ENCODE measurements at places on chromosomes 3 and 15.

- no peaks in the 10 kb centered on the region for H3K27me3 ChIP-seq
- peaks cover 27% of the 10 kb centered on the region for H3K4me1 ChIP-seq
- DNase-seq = no peak
- H3K4me3 ChIP-seq = no peak overlapping the region
- no peaks in the 10 kb centered on the region for H3K36me3 ChIP-seq
Observed at GRCh38 chr3:127074900-127075360, 92.0 kb downstream of the PLXNA1 start.

DNA sequence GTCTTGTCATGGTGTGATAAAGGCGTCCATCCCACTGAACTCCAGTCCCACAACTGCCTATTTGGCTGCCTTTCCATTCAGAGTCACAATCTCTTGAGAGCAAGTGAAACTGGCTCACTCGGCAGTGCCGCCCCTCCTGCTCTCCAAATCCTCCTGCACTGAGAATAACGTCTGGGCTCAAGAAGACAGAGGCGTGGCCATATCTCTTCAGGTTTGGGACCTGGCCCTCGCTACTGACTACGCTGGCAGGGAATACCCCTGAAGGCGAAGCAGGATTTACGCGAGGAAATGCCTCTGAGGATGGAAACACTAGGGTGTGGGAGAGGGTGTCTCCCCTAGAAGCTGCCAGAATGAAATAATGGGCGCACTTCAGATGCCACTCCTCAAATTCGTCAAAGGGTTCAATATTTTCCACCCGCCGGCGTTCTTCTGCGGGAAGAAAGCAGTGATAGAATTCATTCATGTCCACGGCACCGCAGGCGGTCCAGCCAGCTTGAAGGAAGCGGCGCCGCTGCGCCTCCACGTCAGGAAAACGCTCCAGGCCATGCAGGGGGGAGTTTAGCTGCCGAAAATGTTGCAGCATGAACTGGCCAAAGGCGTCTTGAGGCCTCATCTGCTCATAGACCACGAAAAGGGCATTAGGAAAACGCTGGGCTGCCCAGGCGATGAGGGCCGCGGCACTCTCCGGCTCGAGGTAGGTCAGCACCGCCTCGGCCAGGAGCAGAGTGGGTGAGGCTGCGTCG lies 985 bp downstream of the LCMT2 start:
- no peaks in the 10 kb centered on the region for H3K27me3 ChIP-seq
- peaks cover 22% of the 10 kb centered on the region for H3K4me1 ChIP-seq
- DNase-seq = no peak
- peak overlapping the region; percentile 92 for H3K27ac ChIP-seq
- H3K4me3 ChIP-seq = peak overlapping the region; percentile 60

GRCh38 chr15:59306520-59307164 lies 66.0 kb downstream of the MYO1E start:
- H3K27me3 ChIP-seq = no peaks in the 10 kb centered on the region
- H3K4me3 ChIP-seq = no peak overlapping the region
- H3K4me1 ChIP-seq = peaks cover 22% of the 10 kb centered on the region
- H3K36me3 ChIP-seq = no peaks in the 10 kb centered on the region
- H3K27ac ChIP-seq = no peak overlapping the region

- no peak overlapping the region for H3K4me3 ChIP-seq
- no peaks in the 10 kb centered on the region for H3K36me3 ChIP-seq
- DNase-seq = no peak
- H3K27ac ChIP-seq = no peak overlapping the region
- H3K4me1 ChIP-seq = peaks cover 9% of the 10 kb centered on the region
- no peaks in the 10 kb centered on the region for H3K27me3 ChIP-seq
Observed at GRCh38 chr3:194537732-194538247, 51.0 kb upstream of the ATP13A3 start.

DNA sequence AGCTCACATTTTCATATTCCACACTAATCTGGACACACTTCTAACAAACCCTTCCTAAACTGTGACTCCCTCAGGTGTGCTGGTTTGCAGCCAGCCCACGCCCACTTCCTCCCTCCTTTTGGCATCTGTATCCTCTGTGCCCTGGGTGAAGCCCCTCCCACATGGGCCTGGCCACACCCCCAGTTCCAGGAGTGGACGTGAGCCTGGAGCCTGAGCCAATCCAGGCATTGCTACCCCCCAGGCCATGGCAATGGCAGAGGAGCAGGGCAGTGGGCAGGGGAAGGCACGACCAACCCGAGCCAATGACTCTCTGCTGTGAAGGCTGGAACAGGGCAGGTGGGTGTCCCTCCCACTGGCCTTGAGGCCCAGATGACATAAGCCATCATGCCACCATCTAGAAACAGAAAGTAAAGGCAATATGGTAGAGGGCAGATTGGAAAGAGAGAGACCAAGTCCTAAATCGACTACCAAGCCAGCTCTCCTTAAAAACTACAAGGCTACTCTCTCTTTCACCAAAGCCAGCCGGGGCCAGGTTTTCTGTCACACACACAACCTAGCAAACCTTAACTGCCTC lies 18.6 kb downstream of the FAM174B start:
- H3K4me1 ChIP-seq = peaks cover 24% of the 10 kb centered on the region
- H3K4me3 ChIP-seq = no peak overlapping the region
- no peaks in the 10 kb centered on the region for H3K27me3 ChIP-seq
- DNase-seq = no peak
- H3K36me3 ChIP-seq = no peaks in the 10 kb centered on the region

DNA sequence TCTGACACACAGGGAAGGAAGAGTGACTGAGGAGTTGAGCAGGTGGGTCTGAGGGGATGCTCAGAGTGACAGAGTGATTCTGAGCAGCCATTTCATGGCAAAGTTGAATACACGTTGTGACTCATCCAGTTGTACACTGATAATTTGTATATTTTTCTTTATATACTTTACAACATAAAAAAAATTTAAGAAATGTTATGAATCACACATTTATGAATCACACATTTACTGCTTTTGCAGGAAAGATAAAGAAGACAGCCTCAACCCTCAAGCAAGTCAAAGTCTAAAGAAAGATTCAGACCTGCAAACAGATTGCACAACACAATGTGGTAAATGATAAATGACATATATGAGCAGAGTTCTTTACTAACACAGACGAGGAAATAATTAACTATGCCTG lies 21.0 kb upstream of the CHMP2B start:
- H3K4me1 ChIP-seq = no peaks in the 10 kb centered on the region
- H3K27ac ChIP-seq = no peak overlapping the region
- no peak overlapping the region for H3K4me3 ChIP-seq
- H3K27me3 ChIP-seq = no peaks in the 10 kb centered on the region
- H3K36me3 ChIP-seq = no peaks in the 10 kb centered on the region

GRCh38 chr15:55277715-55278114 lies 11.9 kb downstream of the RAB27A start:
- peaks cover 31% of the 10 kb centered on the region for H3K4me1 ChIP-seq
- H3K27ac ChIP-seq = peak overlapping the region; percentile 5
- H3K4me3 ChIP-seq = no peak overlapping the region
- no peaks in the 10 kb centered on the region for H3K27me3 ChIP-seq
- no peaks in the 10 kb centered on the region for H3K36me3 ChIP-seq

DNA sequence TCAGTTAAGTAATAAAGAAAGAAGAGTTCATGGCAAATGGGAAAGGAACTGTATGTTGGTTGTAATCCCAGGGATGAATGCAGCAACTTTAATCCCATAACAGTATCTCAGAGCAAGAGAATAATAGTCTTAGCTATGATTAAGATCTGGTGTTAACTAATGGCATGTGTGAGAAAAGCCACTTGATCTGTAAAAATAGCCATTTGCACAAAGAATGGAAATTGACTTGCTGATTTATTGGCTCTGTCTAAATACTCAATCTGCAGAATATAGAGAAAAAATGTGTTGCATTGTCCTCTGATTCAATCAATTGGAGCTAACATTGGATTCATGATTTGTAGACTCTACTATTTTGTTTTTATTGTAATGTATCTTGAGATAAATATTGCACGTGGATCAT lies 987.0 kb downstream of the NSUN3 start:
- no peaks in the 10 kb centered on the region for H3K36me3 ChIP-seq
- DNase-seq = no peak
- H3K4me1 ChIP-seq = no peaks in the 10 kb centered on the region
- H3K4me3 ChIP-seq = no peak overlapping the region

- no peaks in the 10 kb centered on the region for H3K27me3 ChIP-seq
- H3K36me3 ChIP-seq = no peaks in the 10 kb centered on the region
- no peak for DNase-seq
- H3K4me1 ChIP-seq = peaks cover 11% of the 10 kb centered on the region
Observed at GRCh38 chr3:100033903-100034471, 80.3 kb downstream of the FILIP1L start.

DNA sequence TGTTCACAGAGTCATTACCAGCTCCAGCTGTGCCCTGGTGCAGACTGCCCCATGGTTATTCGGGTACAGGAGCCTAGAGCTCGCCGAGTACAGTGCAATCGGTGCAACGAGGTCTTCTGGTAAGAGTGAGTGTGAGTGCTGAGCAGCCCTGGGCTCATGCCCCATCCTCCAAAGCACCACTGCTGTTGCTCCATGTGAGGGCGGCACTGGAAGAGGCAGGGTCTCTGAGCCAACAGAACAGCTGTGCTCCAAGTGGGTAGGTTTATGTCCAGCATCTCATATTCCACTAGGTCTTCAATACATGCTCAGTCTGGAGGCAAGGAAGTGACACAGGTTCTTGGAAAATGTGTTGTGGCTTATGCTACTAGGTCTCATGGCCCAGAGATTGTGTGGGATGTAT lies 19.5 kb upstream of the P4HTM start:
- H3K27ac ChIP-seq = no peak overlapping the region
- no peaks in the 10 kb centered on the region for H3K27me3 ChIP-seq
- peaks cover 88% of the 10 kb centered on the region for H3K36me3 ChIP-seq

DNA sequence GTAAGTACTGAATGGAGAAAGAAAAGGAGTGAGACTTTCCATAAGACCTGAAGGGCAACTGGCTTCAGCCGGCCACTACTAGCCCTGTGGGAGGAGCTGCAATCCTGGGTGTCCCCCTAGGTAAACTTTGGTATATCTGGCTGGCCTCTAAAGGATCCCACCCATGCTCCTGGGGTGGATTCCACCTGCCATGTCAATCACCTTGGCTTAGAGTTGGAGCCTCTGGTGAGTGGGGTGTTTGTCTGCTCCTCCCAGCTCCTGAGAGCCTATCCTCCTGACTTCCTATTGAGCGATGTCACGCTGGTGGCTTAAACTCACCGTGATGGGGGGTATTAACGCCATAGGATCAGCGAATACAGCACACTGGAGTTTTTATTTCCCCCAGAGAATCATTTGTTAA lies 2.6 kb downstream of the SPTBN5 start:
- no peak overlapping the region for H3K27ac ChIP-seq
- no peak for DNase-seq
- H3K4me1 ChIP-seq = peaks cover 22% of the 10 kb centered on the region

DNA sequence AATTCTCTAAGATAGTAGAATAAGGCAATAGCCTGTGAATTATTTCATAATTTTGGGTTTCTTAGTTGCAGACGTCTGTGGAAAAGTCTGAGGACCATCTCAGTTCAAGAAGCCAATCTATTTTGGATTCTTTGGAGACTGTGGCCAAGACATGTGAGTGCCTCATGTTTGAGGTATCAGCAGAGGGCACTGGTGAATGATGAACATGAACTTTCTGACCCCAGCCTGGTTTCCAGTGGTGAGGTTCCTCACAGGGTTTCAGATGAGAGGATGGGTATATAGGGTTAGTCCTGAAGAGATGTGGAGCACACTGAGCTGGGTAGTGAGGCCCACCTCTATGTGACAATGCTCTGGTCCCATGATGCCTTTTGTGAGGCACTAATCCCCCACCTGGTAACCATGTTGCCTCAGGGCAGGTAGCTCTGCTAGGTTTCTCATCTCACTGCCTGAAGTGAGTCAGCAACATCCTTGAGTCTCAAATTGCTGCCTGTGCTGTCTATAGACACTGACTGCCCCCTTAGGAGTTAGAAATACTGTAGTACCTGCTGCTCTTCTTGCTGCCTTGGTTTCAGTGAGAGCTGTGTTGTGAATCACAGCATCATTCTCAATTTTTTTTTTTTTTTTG lies 32.3 kb downstream of the C3orf62 start:
- no peaks in the 10 kb centered on the region for H3K36me3 ChIP-seq
- peaks cover 15% of the 10 kb centered on the region for H3K4me1 ChIP-seq
- H3K27me3 ChIP-seq = no peaks in the 10 kb centered on the region
- H3K4me3 ChIP-seq = no peak overlapping the region

- H3K4me1 ChIP-seq = no peaks in the 10 kb centered on the region
- H3K36me3 ChIP-seq = no peaks in the 10 kb centered on the region
- H3K27ac ChIP-seq = no peak overlapping the region
- no peak for DNase-seq
- H3K4me3 ChIP-seq = no peak overlapping the region
Observed at GRCh38 chr3:20905210-20905805, 719.3 kb upstream of the SGO1 start.

Data from vagina (tissue), 2 donors.